Choroid plexus epithelial cell (primary cell): ENCODE measurements at places on chromosomes 12 and 14.

- DNase-seq = peak; percentile 25
Observed at GRCh38 chr12:63163541-63163940, 12.5 kb upstream of the AVPR1A start.

DNA sequence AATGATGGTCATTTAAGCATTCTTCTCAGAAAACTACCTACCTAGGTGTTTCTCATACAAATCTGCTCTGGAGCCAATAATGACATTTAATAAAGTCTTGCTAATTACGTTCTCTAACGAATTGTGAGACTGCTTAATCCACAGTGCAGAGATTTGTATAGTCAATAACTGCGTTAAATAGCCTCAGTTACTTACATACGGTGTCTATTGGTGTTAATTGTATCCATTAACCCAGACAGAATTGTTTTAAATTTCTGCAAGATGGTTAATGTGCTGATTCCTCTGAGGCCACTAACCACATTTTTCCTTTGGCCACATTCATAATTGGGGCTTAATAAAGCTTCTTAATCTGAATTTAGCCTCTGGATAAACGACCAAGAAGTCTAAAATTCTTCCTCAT is 171.7 kb downstream of the SLC41A2 start:
- DNase-seq = no peak

GRCh38 chr12:123571343-123571813 is 13.0 kb upstream of the TMED2 start:
- DNase-seq = peak; percentile 93

DNA sequence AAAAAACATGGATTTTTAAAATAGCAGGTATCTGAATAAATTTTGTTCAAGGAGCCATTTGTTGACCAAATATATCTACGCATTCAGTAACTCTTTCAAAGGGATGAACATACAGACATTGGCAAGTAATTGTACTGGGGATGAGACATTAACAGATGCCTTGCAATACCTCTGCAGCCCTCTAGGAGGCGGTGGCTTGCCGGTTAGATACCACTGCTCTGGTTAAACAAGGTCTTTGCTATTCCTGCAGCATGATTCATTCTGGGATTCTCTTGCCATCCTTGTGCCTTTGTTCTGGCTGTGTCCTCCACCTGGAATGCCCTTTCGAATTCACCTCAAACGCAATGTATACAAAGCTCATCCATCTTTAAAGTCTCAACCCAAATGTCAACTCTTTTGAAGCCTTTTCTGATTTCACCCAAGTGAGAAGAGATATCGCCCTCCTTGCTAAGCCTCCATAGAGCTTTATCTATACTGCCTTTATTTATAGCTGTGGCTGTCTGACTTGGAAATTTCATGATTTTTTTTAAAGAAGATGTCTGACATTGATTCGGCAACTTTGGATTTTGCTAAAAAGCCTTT is 131.0 kb upstream of the SRRM4 start:
- no peak for DNase-seq

- no peak for DNase-seq
Observed at GRCh38 chr12:93848523-93849101, 171.4 kb downstream of the CRADD start.

DNA sequence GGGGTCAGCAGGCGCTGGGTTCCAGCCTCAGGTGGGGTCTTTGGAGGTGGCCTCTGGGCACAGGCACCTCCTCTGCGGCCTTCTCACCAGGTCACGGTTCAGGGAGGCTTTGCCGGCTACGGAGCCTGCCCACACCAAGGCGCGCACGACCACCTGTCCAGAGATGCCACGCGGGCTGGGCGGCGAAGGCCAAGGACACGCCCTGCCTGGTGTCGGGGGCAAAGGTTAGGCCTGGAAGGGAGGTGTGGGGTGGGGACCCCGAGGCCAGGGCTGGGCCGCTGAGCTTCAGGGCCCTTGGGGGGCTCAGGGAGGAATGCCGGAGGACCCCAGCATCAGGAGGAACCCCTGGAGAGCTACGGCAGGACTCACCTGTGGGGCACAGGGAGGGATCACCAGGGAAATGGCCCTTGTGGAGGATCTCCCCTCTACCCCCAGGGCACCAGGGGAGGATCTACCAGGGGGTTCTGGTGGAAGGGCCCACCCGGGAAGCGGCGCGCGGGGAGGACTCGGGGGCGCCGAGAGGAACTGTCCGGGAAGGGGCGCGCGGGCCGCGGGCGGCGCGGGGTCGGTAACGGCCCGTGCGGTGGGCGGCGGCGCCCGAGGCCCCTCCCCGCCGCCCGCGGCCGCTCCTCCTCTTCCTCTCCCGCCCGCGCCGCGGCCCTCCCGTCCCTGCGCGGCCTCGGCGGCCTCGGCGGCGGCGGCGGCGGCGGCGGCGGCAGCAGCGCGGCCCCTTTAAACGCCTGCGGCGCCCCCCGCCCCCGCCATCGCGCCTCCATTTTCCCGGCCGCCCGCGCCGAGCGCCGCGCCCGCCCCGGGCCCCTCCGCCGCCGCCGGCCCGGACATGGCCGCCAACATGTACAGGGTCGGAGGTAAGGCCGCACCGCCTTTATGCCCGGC is at the start of gene MTA1:
TSS of gene MTA1 (plus strand) at position 633 of the 897 bp plus-strand sequence. CDS start at position 842, 209 bp downstream.
- DNase-seq = peak; percentile 20

DNA sequence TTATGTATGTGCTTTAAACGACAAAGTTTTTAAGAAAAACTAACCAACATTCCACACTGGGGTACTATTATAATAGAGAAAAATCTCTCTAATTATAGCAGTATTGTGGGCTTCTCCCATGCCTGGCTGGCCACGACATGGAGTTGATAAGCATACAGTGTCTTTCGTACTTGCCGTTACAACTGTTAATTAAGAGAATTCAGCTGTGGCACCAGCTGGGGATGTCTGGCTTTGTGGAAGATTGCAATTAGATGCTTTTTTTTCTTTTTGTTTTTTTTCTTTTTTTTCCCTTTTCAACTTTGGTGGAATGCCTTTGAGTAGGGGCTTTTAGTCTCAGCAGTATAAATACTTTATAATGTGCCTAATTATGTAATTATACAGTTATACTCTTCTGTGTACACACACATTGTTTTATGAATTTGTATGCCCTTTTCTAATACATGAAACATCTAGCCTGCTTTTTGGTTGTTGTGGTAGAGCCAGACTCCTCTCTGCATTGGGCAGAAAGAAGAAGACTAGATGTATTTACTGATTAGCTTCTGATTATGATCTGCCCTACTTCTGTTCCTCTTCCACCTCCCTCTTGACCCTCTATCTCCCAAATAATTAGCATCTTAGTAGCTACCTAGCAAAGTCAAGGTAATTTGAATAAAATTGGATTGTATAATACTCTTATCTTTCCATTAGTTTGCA is 76.4 kb downstream of the SUSD6 start:
- no peak for DNase-seq

DNA sequence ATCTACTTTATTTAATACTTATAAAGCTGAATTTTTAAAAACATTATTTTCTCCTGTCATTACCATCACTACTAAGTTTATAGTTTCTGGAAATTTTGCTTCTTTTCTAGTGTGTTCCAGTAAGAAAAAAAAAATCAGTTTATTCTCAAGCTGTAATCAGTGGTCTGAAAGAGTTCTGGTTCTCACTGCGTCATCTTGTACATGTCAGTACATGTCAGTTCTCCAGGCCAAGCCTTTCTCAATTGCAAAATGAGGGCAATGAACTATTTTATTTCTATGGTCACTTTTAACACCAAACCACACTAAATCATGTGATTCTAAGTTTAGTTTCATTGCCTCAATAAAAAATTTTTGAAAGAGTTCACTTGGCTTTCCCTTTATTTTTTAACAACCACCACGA is 468.9 kb upstream of the LRFN5 start:
- no peak for DNase-seq

DNA sequence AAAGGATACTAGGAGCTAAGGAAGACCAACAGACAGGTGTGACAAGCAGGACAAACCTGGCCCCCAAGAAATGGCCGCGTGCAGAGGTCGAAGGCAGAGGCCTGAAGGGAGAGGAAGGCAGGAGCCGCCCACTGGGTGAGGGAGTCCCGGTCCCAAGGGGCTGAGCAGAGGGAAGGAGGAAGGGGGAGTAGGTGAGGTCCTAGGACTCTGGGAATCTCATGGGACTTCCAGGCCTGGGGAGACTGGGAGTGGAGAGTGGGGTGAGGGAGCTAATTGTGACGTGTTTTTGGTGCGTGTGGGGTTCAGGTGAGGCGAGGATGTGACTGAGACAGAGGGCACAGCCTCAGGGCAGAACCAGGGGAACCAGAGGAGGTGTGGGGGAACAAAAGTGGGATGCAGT is 11.7 kb upstream of the FLVCR2 start:
- no peak for DNase-seq

GRCh38 chr14:20772650-20773049 is 4.4 kb downstream of the EDDM3B start:
- no peak for DNase-seq

- no peak for DNase-seq
Observed at GRCh38 chr12:46108721-46109120, 118.3 kb upstream of the SCAF11 start.

- DNase-seq = no peak
Observed at GRCh38 chr14:33689680-33690079, 261.2 kb downstream of the EGLN3 start.

- DNase-seq = no peak
Observed at GRCh38 chr14:56417173-56417572, 162.4 kb upstream of the TMEM260 start.

GRCh38 chr12:130765186-130765659 is 49.1 kb upstream of the RIMBP2 start:
- peak; percentile 6 for DNase-seq

DNA sequence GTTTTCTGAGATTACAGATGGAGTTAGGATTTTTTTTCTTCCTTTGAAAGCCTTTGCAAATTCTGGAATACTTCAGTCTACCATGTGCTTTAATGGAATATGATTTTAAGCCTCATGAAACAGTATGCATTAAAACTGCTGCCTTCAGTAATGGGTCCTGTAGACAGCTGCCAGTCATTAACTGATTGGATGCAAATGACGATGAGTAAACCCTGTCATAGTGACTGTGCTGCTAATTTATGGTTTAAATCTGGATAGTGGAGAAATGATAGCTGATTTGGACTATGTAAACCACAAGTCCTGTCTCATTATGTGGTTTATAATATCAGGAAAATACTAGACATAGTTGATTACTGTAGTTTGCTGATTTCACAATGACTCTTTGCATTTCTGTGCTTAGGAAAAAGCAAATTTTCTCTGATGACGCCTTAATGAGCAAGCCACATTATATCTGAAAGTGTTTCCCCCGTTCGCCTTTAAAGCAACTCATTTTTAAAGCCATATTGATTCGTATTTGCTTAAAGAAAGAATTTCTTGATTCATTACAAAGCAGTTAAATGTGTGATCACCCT is 217.6 kb downstream of the TMTC2 start:
- no peak for DNase-seq

DNA sequence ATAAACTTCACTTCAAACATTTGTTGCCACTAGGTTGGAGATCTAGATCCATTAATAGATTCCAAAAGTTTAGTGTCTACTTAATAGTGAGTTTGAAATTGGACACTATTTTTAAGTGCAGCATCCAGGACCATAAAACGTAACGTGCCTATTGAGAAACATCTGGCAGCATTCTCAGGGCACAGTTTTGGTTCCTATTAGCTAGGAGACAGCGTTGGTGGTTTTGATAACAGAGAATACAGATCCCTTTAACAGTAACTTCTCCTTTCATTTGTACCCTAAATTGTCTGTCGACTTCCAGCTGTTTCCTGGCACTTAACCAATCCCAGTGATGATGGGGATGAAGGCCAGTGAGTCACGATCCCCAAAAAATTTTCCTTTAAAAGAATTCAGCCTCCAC is 25.8 kb downstream of the KCNK10 start:
- no peak for DNase-seq

GRCh38 chr14:31133133-31133532 is 74.5 kb downstream of the HECTD1 start:
- no peak for DNase-seq

GRCh38 chr14:70392676-70393075 is 24.2 kb downstream of the SYNJ2BP start:
- no peak for DNase-seq

DNA sequence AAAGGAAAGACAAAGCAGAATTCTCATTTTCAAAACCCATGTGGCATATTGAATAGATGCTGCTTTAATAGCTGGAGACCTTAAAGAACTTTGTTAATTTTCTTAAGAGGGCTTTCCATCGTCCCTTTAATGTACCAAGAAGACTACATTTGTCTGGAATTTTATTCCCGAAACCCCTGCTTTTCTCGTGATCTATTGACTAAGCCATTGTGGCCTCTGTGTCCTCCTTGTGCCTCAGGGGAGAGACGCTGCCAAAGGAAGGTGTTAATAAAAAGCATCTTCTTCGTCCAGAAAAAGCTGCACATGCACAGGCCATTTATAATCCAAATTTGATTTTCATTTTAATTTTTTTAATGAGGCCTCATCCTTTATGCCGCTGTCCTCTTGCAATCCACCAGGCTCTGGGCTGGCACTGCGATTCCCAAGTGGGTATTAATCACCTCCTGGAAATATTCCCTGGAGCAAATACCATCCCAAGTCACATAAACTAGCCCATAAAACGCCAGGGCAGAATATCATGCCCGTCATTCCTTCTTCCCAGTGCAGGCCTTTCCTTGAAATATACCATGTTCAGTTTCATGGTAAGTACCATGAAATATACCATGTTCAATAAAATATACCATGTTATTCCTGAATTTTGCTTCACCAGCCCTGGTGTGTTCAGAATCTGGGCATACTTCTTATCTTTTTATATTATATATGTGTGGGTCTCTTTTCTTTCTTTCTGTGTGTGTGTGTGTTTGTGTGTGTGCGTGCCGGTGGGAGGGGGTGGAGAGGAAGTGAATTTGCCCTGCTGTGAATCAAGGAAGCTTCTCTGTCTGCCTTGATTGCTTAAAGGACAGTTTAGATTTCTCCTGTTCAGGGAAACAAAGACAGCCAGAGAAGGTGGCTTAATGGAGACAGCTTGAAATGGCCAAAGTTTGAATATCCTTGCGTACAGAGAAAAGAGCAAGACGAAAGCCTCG is 147.6 kb downstream of the PHETA1 start:
- DNase-seq = no peak

DNA sequence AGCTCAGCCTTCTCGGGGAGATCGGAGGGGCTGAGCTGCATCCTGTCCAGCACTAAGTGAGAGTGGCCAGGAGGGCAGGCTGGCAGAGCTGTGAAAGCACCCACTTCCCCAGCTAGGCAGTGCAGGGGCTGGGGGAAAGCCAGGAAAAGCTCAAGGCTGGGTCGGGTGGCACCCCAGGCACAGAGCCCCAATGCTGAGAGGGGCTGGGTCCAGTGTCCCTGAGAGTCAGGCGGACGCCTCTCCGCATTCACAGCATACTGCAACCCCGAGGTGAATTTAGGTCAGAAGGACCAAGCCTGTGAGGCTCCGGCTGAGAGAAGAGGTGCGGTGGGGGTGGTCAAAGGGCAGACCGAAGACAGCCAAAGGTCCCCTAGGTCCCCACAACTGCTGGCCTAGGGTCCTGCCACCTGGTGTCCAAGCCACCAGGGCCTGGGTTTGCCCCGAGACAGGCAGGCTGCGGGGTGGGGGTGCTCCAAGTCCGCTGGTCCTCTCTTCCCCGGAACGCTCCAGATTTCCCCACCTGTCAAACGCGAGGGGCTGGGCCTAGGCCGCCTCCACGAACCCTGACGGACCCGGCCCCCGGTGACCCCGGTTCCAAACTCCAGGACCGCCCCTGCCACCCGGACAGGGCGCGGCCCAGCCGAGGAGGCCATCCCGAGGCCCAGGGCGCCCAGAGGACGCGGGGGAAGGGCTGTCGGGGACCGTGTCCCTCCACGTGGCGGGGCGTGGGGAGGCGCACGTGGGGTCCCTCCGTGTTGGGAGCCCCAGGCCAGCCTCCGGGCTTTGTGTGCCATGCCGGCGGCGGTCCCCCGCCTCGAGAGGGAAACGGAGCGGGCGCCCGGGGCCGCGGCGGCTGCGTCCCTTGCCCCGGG is 527 bp downstream of the CAMKK2 start:
- peak; percentile 13 for DNase-seq

- peak; percentile 47 for DNase-seq
Observed at GRCh38 chr14:92687681-92688433, 60.6 kb downstream of the LGMN start.
